ENCODE measurements at places on chromosomes 11 and 22. TPM values are rescaled to one million over a fixed set of nuclear protein-coding genes. Genes with fewer than 3 reads are reported as not detected.

DNA sequence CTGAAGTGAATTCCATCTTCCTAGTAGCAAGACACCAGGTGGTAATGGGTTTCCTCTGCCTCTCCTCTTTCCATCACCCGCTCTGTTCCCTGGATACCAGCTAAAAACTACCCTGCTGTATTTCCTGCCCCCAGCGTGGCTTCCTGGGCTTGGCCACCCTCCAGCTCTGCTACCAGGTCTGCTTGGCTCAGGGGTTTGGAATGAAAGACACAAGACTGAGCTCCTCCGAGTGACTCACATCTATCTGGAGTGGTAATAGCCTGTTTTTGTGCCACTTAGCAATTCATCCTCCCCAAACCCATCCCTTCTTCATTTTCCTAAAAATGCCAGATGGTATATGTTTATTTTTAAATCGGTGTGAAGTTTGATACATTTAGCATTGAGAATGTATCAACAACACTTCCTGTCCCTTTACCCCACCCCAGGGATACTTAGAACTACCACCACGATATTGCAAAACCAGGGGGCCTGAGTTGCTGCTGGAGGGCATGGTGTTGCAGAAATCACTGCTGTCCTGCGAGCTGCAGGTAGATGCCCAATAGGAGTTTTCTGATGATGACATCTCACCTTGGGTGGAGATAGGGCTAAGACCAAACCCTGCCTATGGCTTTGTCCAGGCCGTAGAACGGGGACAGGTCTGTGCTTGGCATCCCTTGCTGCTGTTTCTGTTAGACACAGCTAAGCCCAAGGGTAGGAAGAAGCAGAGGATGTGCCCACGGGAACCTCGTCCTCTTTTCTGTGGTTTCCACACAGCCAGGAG is 7.5 kb upstream of the MICAL3 start:
- no peaks in the 10 kb centered on the region for H3K27me3 ChIP-seq
- no peak overlapping the region for H3K4me3 ChIP-seq
- H3K4me1 ChIP-seq, result peaks cover 5% of the 10 kb centered on the region
- H3K36me3 ChIP-seq, result no peaks in the 10 kb centered on the region
- no peak overlapping the region for H3K27ac ChIP-seq
- DNase-seq, result no peak

DNA sequence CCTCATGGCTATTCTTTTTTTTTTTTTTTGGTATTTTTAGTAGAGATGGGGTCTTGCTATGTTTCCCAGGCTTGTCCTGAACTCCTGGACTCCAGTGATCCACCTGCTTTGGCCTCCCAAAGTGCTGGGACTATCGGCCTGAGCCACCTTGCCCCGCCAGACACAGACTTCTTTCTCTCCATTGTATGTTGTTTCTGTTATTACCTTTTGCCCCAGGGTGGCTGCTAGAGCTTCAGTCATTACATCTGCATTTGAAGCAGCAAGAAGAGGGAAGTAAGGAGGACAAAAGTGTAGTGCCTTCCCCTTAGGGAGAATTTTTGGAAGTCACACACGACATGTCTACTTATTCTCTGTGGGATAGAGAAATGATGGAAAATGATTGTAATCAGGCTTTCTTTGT is 10.1 kb upstream of the OSBP start:
- no peaks in the 10 kb centered on the region for H3K27me3 ChIP-seq
- no peaks in the 10 kb centered on the region for H3K36me3 ChIP-seq
- no peak overlapping the region for H3K27ac ChIP-seq
- no peak overlapping the region for H3K4me3 ChIP-seq

DNA sequence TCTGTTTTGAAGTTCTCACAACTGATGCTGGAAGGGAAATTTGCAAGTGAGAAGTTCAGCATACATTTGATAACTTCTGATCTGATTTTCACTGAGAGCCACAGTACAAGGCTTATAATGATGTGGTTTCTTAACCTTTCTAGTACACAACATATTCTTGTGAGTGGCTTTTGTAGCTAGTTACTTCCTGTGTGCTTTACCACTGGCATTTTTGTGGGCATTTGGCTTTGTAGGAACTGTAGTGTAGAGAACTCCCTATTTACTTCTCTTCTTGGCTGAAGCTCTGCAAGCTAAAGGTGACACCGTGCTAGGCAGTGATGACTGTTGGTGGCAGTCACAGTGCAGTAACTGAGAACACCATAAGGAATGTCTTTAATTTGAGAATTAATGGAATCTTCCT is 14.9 kb downstream of the USP47 start:
- DNase-seq, result peak; percentile 52
- no peak overlapping the region for H3K4me3 ChIP-seq
- H3K27me3 ChIP-seq, result no peaks in the 10 kb centered on the region
- H3K27ac ChIP-seq, result no peak overlapping the region
- H3K36me3 ChIP-seq, result no peaks in the 10 kb centered on the region

- no peaks in the 10 kb centered on the region for H3K27me3 ChIP-seq
- no peak overlapping the region for H3K4me3 ChIP-seq
- no peaks in the 10 kb centered on the region for H3K4me1 ChIP-seq
These were observed 33.8 kb downstream of the CASP4 start for GRCh38 chr11:104934594-104934993.

Gene CRYBA4
- polyA plus RNA-seq, result not detected

Gene MCHR1
- 0.20 TPM for polyA plus RNA-seq

GRCh38 chr11:134712228-134713145 is 300.4 kb upstream of the B3GAT1 start:
- no peak overlapping the region for H3K4me3 ChIP-seq
- no peak for DNase-seq
- H3K27me3 ChIP-seq, result no peaks in the 10 kb centered on the region
- no peaks in the 10 kb centered on the region for H3K36me3 ChIP-seq
- H3K27ac ChIP-seq, result no peak overlapping the region
- no peaks in the 10 kb centered on the region for H3K4me1 ChIP-seq

Gene TNNI2
- polyA plus RNA-seq, result not detected

Gene MYO7A
- not detected for polyA plus RNA-seq

Gene OR5P2
- polyA plus RNA-seq, result not detected

- no peaks in the 10 kb centered on the region for H3K36me3 ChIP-seq
- DNase-seq, result no peak
- no peak overlapping the region for H3K27ac ChIP-seq
These were observed 60.7 kb downstream of the GLYATL1 start for GRCh38 chr11:59000003-59000402.

- H3K4me3 ChIP-seq, result no peak overlapping the region
- no peak overlapping the region for H3K27ac ChIP-seq
- H3K27me3 ChIP-seq, result peaks cover 3% of the 10 kb centered on the region
- no peaks in the 10 kb centered on the region for H3K4me1 ChIP-seq
- DNase-seq, result no peak
- H3K36me3 ChIP-seq, result no peaks in the 10 kb centered on the region
These were observed 21.2 kb downstream of the PDE2A start for GRCh38 chr11:72652873-72653630.

Measured in GM12878 (cell line).